ENCODE measurements at places on chromosomes 1 and 21.

GRCh38 chr1:7119156-7119555 is 333.9 kb downstream of the CAMTA1 start:
- DNase-seq = no peak

DNA sequence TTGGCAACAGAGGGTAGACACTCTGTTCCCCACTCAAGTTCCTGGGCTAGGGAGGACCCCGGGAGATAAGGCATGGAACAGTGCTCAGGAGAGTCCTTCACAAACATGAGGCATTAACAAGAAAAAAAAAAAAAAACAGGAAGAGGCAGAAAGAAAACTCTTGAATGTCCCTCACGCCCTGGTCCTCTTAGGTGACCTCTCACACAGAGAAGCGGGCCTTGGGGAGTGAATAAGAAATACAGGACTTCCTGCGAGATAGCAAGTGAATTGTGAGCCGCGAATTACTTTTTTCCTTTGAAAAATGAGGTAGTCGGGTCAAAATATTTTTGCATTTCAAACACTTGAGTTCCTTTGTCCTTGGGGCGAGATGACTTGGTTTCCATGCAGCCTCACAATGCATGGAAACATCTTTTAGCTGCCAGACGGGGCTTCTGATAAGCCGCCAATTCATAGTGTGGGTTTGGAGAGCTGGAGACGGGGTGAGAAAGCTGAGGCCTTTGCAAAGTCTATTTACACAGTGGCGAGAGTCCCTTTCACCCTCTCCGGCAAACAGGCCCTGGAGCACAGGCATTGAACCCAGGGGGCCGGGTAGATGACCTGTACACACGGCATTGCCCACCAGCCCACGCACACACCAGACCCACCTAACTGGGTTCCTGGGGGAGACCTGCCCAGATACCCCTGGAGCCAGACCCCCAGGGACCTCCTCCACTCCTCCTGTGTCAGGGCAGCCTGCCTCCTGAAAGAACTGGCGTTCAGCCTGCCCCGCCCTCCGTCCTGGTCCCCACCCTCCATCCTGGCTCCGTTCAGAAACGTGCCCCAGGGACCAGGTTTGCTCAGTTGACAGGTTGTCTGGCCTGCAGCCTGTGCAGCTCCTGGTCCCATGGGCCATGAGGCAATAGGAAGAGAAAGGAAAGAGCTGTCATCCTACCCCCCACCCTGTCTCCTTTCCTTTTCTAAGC is 192.3 kb downstream of the PRDM16 start:
- DNase-seq = no peak

- DNase-seq = no peak
Observed at GRCh38 chr21:36425286-36425685, 40.1 kb downstream of the CHAF1B start.

DNA sequence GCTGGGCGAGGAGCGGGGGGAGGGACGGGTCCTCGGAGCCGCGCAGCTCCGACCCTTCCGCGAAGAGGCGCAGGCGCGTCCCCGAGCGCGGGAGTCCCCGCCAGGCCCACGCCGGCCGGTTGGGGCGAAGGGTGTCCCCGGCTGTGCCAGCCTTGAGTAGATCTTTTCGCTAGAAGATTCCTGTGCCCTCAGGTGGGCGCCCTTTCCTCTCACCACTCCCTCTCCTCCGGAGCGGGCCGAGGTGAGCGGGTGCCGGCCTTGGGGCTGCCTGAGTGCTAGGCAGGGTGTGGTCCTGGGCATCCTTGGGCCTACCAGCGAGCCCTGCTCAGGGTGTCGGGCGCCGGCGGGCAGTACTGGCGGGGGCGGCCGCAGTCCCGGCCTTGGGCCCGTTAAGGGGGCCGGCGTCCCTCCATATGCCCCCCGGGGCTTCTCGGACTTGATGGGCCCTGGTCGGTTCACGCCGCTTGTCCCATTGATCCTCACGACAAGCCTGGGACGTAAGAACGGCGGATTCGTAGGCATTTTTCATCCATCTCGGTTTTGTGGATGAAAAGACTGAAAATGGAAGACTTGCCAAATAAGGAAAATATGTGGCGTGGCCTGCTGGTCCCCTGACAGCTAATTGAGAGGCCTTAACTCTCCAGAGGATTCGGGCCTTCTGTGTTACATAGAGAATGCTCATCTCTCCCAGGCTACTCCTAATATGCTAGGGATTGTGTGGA is 712 bp downstream of the DEGS1 start:
- peak; percentile 54 for DNase-seq

DNA sequence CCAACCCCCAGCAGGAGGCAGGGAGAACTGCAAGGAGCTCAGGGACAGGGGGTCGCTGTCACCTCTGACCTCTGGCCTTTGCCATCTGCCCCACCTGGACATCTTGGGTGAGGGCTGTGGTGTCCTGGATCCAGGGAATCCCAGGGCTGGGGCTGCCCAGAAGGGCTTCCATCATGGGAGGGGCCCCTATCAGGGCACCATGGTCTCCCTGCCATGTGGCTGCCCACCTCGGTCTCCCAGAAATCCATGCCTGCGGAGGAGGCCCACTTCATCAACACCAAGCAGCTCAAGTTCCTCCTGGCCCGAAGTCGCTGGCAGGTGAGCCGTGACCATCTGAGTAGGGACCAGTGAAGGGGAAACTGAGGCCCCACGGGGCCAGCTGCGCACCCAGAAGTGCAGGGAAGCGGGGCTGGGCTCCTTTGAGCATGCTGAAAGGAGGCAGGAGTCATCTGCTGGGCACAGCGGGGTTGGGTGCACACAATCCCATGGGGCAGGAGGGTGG is 36.1 kb downstream of the TRIM11 start:
- no peak for DNase-seq

- no peak for DNase-seq
Observed at GRCh38 chr1:228793032-228793431, 57.8 kb downstream of the RHOU start.

- no peak for DNase-seq
Observed at GRCh38 chr21:15763359-15763758, 33.6 kb downstream of the USP25 start.

GRCh38 chr21:14484188-14485009 is 61.7 kb downstream of the SAMSN1 start:
- DNase-seq = no peak

GRCh38 chr1:186082235-186082937 is 292.7 kb downstream of the TPR start:
- peak; percentile 99 for DNase-seq

DNA sequence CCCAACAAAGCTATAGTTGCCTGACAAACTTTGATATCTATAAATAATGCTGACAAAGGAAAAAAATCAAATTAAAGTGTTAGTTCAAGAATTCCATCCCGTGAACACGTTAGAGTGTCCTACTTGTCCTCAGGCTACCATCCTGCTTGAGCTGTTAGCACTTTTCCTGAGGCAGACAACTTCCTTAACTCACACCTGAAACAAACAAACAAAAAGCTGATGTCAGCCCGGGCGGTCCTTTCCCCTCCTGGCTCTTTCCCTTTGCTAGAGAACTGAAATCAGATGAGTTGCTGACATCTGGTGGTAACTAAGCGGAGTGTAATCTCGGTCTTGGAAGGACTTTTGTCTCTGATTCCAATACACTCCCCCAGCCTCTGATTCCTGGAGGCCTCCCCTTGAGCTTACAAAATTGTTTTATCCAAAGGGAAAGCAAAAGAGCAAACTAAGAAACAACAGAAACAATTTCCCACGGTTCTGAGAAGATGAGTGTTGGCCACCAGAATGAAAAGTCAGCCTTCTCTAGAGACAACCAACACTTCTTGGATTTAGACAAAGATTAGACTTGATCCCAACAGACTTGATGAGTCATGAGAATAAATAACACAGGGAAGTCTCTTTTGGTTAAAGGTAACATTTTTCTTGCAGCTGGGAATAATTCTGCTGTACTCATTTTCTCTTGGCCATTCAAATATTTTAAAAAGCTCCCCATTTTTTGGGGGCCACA is 135.4 kb downstream of the PROX1 start:
- DNase-seq = peak; percentile 36

DNA sequence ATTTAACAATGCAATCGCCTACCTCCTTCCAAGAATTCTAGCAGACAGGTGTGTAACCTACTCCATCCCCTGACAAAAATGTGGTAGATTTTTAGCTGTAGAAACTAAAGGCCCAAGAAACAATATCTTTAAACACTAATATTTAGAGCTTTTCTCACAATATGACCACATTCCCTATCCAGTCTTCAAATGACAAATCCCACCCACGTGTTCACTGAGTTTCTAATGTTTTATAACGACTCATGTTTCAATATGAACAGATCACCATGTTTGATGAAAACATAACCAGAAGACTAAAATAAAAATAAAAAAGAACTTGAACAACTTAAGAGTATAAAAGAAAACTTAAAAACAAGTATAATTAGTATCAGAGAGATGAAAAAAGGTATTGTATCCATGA is 24.6 kb downstream of the RSBN1 start:
- no peak for DNase-seq

DNA sequence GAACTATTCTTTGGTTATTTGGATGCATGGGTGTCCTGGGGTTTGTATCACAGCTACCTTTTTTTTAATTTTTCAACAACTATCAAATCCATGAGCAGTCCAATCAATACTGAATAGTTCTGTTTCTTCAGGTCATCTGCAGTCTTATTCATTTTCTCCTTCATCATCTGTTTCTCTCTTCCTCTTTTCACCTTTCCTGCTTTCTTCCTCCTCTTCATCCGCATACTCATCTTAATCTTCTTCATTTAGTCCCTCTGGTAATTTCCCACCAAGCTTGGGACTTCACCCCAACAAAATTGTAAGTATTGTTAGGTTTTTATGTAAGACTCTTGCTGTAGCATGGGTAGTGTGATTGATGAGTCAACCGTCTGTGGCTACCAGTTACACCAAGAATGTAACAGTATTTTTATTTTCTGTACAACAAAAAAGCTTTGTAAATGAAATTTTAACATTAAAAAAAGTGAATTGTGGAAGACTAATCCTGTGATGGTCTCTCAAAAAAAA is 184.1 kb upstream of the RNPC3 start:
- DNase-seq = peak; percentile 85

GRCh38 chr1:207174913-207175312 is 70.9 kb downstream of the C4BPA start:
- no peak for DNase-seq

DNA sequence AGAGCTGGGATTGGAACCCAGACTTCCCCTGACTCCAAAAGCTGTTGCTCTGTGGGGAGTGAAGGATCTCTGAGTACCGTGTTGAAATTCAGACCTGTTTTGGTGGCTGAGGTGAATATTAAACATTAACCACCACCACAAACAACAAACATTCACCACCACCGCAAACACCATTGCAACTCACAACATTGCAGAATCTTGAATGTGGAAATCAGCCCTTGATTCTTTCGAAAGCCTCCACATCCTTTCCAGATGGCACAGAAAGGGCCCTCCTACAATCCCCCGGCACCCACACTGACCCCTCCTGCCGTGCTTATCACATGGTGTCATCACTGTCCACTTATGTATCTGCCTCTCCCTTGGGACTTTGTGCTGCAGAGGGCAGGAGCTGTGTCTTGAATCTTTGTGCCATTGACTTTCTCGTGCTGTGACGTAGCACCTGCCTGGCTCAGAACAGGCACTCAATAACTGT is 1.4 kb downstream of the CDA start:
- no peak for DNase-seq
